ENCODE measurements at places on chromosomes 16 and 17. TPM values are rescaled to one million over a fixed set of nuclear protein-coding genes. Genes with fewer than 3 reads are reported as not detected.

The TNP2 gene
- not detected for total RNA-seq

The HSPB9 gene
- not detected for total RNA-seq

The ZFHX3 gene
- total RNA-seq = 28.8 TPM

The ZP2 gene
- not detected for total RNA-seq

- DNase-seq = no peak
These were observed 36.3 kb downstream of the PLXDC1 start for GRCh38 chr17:39115135-39115534.

The CD300E gene
- 7.3 TPM for total RNA-seq

DNA sequence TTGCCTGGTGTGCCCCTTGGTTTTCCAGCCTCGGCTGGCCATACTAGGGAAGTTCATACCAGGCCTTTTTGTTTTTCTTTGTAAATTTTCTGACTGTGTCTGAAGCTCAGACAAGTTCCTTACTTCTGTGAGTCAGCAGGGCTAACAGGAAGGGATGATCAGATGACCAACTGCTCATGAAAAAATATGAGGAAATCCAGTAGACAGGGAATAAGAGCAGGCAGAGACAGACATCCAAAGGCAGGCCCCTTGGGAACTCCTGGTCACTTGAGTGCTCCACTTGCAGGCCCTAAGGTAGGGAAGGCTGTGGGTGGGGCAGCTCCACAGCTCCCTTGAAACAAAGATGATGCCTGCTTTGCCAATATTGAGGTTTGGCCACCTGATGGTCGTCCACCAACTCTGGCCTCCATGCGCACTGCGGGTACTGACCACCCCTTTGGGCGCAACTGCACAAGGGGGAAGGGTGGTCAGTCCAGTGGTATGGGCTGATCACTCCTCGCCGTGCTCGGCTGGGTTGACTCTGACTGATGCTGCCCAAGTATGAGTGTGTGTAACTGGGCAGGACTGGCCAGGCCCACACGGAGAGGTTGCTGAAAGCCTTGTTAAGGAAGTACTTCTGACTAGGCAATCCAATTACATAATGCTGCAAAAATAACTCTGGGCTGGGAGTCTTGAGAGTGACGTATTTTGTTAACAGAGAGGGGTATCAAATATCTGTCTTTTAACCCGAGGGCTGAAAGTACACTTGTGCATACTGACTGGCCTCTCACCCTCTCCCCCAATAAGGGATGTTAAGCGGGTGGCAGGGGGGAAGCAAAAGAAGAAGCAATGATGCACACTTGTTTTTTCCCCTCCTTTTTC lies 20.8 kb upstream of the ZFHX3 start:
- no peak for DNase-seq

DNA sequence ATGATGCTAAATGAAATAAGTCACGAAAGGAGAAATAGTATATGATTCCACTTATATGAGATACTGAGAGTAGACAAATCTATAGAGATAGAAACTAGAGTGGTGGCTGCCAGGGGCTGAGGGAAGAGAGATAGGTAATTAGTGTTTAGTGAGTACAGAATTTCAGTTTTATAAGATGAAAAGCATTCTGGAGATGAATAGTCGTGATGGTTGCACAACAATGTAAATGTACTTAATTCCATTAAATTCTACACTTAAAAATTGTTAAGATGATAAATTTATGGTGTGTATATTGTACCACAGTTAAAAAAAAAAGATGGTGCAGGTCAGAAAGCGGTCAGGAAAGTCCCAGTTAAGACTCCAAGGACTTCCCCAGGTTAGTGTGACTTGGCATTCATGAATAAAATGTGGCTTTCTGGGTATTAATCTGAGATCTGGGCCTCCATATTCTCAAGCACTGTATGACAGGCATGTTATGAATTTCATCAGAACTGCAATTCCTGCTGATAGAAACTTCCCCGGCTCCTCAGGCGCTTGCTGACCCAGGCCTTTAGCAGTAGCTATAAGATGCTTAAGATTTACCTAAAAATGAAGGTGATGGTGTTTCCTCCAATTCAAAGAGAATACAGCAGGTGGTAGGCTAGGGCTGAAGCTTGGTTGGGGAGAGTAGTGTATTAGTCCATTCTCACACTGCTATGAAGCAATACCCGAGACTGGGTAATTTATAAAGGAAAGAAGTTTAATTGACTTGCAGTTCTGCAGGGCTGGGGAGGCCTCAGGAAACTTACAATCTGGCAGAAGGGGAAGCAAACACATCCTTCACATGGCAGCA lies 115.3 kb upstream of the SOX9 start:
- DNase-seq = no peak

DNA sequence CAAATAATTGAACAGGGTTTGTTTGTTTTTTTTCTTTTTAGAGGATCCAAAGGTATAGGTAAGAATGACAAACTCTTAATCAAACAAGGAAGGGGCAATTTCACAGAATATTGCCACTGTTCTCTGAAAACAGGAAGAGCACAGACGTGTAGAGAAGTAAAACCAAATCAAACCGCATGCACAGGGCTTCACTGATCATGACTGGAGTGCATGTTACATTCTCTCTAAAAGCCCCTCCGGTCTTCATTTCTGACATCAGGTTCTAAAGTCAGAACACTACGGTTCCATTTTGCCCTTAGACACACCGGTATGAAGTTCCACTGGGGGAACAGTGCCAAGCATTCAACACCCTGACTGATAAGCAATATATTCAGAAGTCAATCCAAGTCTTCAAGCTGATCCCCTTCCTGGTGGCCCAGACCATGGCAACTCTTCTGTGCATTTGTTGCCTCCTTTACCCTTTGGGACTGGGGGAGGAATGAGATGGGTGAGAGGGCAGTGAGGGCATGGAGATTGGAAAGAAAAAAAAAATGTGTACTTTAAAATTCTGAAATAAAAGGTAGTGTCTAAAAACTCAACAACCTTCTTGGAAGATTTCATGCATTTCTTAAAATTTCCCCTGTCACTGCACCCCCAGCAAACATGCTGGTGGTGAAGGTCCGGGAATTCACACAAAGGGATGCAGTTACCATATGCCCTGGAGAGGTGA lies 1.4 kb downstream of the MMD start:
- no peak for DNase-seq

The EPX gene
- total RNA-seq = not detected

- DNase-seq = peak; percentile 95
These were observed 116.1 kb upstream of the METRNL start for GRCh38 chr17:82963104-82963950.

- DNase-seq = peak; percentile 74
These were observed 59.2 kb downstream of the BANP start for GRCh38 chr16:88010343-88010967.

GRCh38 chr17:39597372-39598046 lies 10.2 kb downstream of the NEUROD2 start:
- no peak for DNase-seq

The PIRT gene
- not detected for total RNA-seq

The CPNE7 gene
- total RNA-seq = 1.3 TPM

The C17orf67 gene
- 2.0 TPM for total RNA-seq

GRCh38 chr16:8877894-8878522 lies 4.1 kb upstream of the LITAFD start:
- no peak for DNase-seq

DNA sequence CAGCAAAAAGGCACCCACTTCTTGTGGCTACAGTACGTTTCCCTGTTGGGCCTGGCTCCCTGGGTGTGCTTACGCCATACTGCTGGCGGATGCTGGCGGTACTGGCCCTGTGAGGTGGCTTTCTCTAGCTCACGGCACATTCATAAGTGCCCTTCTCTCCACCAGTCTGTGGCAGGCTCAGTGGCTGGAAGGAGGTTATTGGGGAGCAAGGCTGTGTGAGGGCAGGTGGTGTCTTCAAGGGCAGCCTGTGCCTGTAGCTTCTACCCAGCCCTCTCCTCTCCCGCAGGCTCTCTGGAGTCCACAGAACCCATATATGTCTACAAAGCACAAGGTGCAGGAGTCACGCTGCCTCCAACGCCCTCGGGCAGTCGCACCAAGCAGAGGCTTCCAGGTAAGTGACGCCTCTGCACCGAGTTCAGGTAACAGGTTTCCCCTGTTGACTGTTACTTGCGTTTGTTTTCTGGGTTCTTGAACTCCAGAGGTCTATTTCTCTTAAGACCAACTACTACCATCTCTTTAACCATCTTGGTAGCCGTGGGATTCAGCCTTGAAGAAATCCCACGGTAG lies 20.6 kb downstream of the NTAN1 start:
- DNase-seq = peak; percentile 55

The NLK gene
- total RNA-seq = 21.4 TPM

The CORO1A gene
- 56.2 TPM for total RNA-seq

DNA sequence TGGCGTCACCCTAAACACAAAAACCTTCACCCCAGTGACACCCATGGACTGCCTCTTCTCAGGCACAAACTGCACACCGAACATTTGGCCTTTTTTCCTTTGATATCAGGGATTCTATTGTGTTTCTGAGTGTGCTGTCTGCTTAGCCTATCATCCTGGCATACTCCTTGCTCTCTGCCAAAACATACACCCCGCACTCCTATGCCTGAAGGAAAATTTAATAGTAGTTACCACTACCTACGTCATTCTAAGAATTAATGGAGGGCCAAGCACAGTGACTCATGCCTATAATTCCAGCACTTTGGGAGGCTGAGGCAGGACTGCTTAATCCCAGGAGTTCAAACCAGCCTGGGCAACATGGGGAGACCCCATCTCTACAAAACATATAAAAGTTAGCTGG lies 19.9 kb upstream of the SLFN13 start:
- no peak for DNase-seq

DNA sequence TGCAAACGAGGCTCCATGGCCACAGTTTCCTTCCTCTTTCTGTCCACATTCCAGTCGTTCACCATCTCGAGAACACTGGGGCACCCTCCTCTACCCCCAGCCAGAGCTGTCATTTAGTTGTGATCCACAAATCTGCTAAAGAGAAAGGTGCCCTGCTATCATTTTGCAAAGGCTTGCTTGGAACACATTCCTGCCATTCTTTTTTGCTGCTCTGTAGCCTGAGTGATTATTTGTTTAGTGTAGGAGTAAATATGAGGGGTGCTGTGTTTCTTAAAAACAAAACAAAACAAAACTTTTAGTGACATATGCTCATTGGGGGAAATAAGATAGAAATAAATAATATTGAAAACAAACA lies 166.7 kb downstream of the PRKCA start:
- no peak for DNase-seq

GRCh38 chr16:87201052-87201451 lies 116.1 kb downstream of the C16orf95 start:
- DNase-seq = no peak

The SLFN11 gene
- 54.7 TPM for total RNA-seq

DNA sequence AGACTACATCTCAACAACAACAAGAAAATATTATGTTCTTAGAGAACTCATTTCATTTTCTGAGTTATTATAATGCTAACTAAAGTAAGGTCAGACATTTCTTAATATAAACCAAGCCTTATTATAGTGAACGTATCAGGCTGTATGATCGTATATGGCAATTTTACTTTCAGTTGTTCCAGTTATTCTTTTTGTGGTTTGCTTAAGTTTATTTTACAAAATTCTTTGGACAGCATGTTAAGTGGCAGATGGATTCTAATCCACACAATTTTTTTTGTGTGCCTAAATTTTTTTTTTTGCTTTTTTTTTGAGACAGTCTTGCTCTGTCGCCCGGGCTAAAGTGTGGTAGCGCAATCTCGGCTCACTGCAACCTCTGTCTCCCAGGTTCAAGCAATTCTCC lies 59.0 kb downstream of the VMP1 start:
- no peak for DNase-seq

DNA sequence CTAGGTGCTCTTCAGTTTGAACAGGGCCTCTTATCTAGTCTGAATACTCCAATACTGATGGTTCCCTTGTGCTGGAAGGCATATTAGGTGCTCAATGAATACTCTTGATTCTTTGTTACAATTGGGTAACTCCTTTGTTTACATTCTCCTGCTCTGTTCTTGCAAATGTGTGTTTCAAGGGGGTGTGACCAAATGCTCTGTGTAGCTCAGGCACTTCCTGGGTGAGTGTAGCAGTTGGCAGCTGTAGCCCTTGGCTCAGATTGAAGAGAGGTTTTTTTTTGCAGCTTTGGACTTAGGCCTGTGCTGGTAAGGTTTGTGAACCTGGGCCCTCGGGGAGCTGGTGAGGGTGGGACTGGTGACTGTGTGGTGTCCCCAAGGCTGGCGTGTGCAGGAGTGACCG lies 20.2 kb downstream of the TBCD start:
- no peak for DNase-seq

- DNase-seq = no peak
These were observed 33.4 kb downstream of the AXIN2 start for GRCh38 chr17:65527857-65528591.

- DNase-seq = no peak
These were observed 4.1 kb downstream of the MGAT5B start for GRCh38 chr17:76872221-76872873.

DNA sequence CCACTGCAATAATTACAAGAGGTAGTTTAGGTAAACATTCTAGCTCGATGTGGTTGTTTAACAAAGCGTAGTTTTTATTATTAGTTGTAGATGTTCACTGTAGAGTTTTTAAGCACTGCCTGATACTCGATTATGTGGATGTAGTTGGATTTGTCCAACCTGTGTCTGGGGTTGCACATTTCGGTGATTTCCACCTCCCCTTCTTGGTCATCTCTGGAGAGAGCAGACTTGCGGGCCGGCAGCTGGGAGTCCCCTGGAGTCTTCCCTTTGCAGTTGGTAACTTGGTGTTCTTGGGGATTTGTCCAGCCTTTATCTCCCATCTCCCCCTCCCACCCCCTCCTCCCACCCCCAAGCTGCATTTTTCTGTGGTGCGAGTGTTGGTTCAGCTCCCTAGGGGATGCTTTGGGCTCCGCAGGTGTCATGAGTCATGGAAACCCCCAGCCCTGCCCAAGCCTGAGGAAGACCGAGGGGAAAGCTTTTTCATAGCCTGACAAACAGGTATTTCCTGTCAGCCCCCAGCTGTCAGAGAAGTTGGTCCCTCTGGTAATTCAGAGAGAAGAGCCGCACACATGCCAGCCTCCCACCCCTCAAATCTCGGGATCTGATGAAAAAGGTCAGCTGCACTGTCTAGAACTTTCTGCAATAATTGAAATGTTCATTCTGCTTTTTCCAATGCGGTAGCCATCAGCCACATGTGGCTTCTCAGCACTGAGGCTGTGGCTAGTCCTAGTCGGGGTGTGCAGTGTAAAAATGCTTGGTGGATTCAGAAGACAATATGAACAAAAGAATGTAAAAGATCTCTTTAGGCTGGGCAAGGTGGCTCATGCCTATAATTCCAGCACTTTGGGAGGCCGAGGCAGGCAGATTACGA lies 50.3 kb downstream of the KSR1 start:
- DNase-seq = no peak

GRCh38 chr16:1990351-1991134 lies 773 bp downstream of the SYNGR3 start:
- DNase-seq = no peak

The VTN gene
- total RNA-seq = 2.1 TPM

GRCh38 chr16:49526860-49527365 lies 153.3 kb downstream of the C16orf78 start:
- DNase-seq = no peak

The DRC7 gene
- total RNA-seq = not detected

The HBA1 gene
- total RNA-seq = 275 TPM

The FMNL1 gene
- total RNA-seq = 51.2 TPM

GRCh38 chr17:68840073-68840472 lies 115.1 kb downstream of the ABCA8 start:
- no peak for DNase-seq
